Left ventricle myocardium superior (tissue), 1 donor: ENCODE measurements at places on chromosomes 6 and 20.

GRCh38 chr6:27558028-27558724, 85.3 kb upstream of the ZNF184 start:
- no peak for DNase-seq

DNA sequence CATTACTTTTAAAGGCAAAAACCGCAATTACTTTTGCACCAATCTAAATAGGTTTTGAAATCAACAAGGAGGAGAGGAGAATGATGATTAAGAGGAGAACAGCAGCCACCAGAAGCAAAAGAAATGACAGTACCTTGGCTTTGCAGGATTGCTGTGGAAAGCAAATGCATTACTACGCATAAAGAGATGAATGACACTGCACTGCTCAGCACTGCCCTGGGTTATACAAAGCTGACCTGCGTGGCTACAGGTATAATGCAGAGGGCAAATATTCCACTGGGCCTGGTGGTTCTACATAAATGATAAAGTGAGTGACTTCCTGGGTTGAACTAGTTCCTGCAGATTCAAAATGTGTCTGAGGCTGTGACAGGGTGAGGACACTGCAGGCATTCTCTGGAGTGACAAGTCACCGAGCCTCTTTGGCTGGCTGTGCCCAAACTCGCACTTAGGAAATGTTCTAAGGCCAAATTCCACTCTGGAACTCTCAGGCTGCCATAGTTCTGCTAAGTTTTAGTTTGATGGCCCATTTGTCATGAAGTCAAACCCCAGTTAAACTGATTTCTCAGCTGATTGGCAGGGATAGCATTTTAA, 78.6 kb downstream of the INSM1 start:
- DNase-seq: no peak

DNA sequence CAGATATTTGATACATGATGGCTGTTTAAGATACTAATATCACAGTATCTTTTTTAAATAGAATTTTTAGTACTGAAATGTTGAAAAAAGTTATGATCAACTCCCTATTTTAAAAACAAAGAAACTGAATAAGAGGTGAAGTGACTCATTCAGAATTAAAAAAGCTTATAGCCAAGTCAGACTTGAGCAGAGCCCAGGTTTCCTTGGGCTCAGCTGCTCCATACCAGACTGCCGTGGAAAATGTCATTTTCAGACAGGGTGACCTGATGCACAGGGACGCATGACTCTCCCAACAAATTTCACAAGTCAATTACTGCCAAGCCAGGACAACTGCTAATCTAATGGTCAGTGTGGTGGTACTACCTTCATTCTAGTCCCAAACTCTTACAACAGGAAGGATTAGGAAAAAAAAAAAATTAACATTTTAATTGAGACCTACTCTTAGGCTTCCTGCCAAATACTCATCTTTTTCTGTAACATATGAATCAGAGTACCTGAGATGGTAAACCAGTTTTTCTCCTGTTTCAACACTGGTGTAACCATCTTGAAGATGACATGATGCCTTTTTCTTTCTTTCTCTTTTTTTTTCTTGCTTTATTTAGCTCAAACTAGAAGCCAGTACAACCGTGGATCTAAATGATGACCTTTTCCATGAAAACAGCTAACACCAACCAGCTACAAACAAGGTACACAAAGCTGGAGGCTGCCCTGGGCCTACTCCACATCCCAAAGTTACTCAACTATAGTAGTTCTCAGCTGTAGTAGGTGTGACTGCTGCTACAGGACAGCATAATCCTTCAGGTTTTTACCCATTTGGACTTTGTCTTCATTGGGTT, 30.5 kb downstream of the SLC22A23 start:
- DNase-seq: no peak

DNA sequence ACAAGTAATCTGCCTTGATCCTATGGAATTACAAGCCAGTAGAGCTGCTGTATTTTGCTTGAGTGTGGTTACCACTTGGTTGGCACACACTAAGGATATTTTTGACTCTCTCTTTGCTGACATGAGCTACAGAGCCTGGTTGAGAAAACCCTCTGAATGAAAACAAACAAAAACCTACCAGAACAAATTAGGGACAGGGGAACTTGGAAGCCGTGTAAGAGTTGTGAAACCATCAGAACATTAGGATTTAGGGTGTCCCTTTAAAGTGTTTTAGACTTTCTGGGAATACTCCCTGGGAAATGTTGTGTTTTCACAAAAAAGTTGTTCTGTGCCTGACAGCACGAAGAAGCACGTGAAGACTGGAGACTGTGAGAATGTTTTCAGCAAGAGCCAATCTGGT, 20.5 kb upstream of the PDE7B start:
- no peak for DNase-seq

DNA sequence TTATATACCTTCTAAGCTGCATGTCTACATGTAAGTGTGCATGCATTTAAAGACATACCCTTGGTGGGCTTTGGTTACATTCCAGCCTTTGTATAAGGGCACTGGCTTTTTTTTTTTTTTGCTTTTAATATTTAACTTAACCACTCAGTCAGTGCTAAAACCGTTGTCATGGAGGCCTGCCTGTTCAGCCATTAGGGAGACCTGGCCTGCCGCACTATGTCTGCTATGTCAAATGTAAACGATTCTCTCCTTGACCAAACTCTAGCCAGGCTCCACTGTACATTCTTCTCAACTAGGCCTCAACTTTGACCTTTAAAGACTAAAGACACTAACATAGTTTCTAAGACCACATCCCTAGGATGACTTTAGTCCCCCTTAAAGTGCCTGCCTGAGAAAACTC, 48.7 kb upstream of the BTN3A2 start:
- DNase-seq: no peak

DNA sequence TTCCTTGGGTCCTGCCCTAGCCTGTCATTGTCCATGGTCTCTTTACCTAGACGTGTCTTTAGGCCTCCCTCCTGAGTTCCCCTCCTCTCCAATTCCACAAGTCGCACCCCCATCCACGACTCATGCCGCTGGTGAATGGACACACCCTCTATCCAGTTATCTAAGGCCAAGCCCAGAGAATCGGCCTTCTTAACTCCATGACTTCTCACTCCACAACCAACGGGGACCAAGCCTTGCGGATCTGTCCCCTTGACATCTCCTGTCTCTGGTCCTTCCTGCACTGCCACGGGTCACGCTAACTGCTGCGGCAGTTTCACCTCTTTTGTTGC, 7.0 kb upstream of the RREB1 start:
- DNase-seq: no peak

DNA sequence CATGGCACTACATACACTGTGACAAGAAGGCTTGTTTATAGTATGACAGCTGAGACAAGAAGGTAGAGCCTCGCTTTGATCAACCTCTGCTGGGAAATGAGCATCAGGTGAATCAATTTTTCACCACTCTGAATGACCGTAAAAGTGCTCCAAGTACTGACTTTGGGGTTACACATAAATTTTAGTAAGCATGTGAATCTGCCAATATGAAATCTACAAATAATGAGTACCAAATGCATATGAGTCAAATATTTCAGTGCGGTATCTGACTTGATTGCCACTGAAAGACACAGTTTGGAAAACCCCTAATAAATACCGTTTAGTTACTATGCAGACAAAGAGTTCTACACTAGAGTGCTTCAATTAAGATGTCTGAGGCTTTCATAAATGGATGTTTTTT, 77.8 kb downstream of the ATG5 start:
- DNase-seq: no peak

GRCh38 chr20:37475252-37475651, 45.8 kb upstream of the NNAT start:
- DNase-seq: no peak

- peak; percentile 79 for DNase-seq
Measured at GRCh38 chr6:28443112-28443773, at the start of gene ZSCAN23. TSS of gene ZSCAN23 (minus strand) at chr6:28443491. CDS start at chr6:28436266, 7,225 bp downstream.

- DNase-seq: no peak
Measured at GRCh38 chr6:70080443-70081070, 214.2 kb downstream of the COL19A1 start.

- DNase-seq: no peak
Measured at GRCh38 chr20:41697861-41698559, 79.8 kb upstream of the CHD6 start.

- DNase-seq: no peak
Measured at GRCh38 chr6:122953766-122954165, 42.3 kb upstream of the CLVS2 start.

GRCh38 chr6:158756126-158756525, 63.0 kb downstream of the EZR start:
- DNase-seq: no peak

DNA sequence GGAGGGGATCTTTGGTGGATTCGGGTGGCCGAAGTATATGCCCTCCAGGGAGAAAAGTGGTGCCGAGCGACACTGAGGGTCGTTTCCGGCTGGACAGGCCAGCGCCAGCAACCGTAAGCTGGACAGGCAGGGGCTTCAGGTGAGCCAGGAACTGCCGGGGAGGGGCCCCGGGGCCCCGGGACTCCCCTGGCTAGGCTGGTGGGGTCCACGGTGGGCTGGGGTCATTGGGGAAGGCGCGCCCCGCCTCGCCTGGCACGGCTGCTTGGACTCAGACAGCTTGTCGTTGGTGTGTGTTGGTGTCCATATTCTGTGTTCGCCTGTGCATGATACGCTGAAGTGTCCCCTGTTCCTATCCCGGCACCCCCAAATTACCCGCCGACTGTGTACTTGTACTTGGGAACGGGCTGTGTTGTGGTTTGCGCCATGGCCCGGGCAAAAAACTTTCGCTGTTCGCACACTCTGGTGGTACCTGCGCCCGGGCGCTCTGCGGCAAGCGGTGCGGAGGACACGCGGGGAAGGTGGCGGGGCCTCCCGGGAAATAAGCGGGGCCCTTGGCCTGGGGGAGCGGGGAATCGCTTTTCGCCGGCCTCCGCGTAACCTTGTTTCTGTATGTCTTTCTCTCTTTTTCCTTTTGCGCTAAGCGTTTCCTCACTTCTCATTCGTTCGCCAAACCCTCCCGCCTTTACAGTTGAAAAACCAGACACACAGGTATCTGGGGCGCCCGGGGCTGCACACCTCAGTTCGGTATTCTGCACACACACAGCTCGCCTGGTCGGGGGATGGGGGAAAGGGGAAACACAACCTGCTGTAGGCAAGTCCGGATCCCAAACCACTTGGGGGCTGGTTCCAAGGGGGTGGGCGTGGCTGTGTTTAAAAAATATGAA, 3.2 kb downstream of the GNAS start:
- no peak for DNase-seq

- no peak for DNase-seq
Measured at GRCh38 chr20:45810191-45810970, 2.1 kb upstream of the UBE2C start.

GRCh38 chr20:26209171-26209941, 512.7 kb upstream of the ZNF337 start:
- no peak for DNase-seq

GRCh38 chr6:80932359-80932758, 820.1 kb downstream of the TENT5A start:
- no peak for DNase-seq

GRCh38 chr6:165769884-165770283, 106.8 kb upstream of the PDE10A start:
- DNase-seq: no peak

GRCh38 chr20:33662172-33662571, at the start of gene C20orf144:
TSS of gene C20orf144 (plus strand) at chr20:33662327. CDS start at chr20:33662346, 19 bp downstream.
- DNase-seq: no peak

DNA sequence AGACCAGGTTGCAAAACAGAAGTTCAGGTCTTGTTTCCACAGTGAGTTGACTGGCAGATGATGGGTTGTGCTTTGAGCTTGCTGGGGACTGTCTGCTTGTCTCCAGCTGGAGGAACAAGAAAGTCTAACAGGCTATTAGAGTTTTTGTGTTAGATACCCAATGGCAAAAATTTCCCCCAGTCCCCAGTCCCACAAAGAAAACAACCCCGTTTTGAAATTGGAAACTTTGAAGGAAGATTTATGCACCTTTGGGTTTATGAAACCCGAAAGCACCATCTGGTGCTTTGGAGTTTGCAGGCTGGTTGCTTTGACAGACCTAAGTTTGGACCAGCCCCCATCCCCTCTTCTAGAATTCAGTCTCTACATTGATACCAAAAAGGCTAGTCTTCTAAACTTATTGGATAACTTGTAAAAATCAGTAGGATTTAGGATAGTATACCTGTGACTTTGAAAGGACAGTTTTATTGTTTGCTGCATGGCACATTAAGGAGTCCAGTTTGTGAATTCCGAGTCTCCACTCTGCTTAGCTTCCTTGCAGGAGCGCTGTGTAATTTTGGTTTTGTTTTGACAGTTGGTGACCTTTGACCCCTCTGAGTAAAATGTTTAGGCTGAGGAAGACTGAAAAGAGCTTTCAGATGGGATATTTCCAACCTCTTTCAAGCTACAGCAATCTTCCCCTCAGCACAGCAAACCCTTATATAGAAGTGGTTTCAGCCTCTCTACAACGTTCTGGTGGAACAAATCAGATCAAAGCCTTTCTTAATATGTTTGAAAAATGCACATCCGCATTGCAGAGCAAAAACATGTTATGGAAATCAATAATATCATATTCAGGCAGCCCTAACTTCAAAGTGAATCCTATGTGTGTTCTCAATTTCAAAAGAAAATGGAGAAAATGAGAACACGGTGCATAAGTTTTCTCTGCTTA, 25.5 kb upstream of the PRL start:
- DNase-seq: no peak

GRCh38 chr20:37934634-37935375, 31.9 kb downstream of the VSTM2L start:
- no peak for DNase-seq

GRCh38 chr6:41014780-41015179, 24.2 kb downstream of the UNC5CL start:
- no peak for DNase-seq

DNA sequence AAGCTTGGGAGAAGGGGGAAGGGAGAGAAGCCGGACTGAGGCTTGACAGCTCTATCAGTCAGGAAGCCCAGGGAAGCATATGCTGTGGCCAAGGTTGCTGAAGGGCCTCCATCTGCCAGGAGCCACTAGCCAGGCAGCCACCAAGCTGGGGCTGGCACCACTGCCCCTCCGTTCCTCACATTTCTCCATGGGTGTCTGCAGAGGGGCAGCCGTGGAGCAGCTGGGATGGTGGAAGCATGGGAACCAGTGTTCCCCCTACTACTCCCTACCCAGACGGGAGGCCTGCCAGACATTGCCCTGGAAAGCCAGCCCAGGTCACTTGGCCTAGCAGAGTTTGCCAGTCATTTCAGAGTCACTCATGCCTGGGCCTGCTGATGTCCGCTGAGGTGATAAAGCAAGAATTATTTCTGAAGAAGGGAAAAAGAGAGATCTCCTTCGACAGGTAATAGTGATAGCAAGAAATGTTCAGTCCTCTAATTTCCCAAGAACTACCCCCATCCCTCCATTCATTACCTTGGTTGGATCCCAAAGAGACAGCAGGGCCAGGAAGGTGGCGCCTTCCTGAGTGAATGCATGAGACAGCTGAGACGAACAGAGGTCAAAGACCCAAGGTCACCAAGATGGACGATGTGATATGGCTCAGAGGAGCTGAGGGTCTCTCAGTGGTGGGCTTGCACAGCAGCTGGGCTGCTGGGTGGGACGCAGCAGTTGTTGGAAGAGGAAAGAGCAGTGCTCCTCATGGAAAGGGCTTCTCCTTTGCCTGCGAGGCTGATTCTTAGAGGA, 21.9 kb downstream of the SNPH start:
- DNase-seq: peak; percentile 45

GRCh38 chr20:41704896-41705295, 86.7 kb upstream of the CHD6 start:
- no peak for DNase-seq

- no peak for DNase-seq
Measured at GRCh38 chr6:164379795-164380194, 929.6 kb downstream of the C6orf118 start.

- no peak for DNase-seq
Measured at GRCh38 chr6:8839626-8840025, 404.3 kb upstream of the SLC35B3 start.
